HL-60 (cell line): ENCODE measurements at places on chromosomes 1 and 21.

DNA sequence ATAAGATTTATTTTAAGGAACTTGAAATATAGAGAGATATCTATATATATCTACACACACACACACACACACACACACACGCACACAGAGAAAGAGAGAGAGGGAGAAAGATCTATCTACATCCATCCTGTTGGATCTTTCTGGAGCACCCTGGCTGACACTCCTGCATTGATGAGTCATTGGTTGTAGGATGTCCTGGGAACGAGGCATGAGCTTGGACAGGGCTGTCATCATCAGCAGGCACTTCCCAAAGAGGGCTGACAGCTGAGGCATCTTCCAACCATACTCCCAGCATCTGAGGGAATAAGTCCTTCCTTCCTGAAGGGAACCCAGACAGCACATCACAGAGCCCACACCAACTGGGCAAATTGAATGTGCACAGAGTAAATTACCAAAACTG, 99.1 kb upstream of the ERG start:
- no peak for DNase-seq

GRCh38 chr1:67682659-67683197, 2.3 kb upstream of the GADD45A start:
- DNase-seq = no peak

GRCh38 chr1:178580876-178581275, 68.0 kb downstream of the TEX35 start:
- no peak for DNase-seq

- no peak for DNase-seq
Measured at GRCh38 chr1:28163496-28164161, 12.9 kb downstream of the PTAFR start.
